Fibroblast of skin of scalp (primary cell): ENCODE measurements at places on chromosomes 2 and 18.

- no peak for DNase-seq
These were observed 94.5 kb upstream of the KLHL14 start for GRCh38 chr18:32867330-32867729.

DNA sequence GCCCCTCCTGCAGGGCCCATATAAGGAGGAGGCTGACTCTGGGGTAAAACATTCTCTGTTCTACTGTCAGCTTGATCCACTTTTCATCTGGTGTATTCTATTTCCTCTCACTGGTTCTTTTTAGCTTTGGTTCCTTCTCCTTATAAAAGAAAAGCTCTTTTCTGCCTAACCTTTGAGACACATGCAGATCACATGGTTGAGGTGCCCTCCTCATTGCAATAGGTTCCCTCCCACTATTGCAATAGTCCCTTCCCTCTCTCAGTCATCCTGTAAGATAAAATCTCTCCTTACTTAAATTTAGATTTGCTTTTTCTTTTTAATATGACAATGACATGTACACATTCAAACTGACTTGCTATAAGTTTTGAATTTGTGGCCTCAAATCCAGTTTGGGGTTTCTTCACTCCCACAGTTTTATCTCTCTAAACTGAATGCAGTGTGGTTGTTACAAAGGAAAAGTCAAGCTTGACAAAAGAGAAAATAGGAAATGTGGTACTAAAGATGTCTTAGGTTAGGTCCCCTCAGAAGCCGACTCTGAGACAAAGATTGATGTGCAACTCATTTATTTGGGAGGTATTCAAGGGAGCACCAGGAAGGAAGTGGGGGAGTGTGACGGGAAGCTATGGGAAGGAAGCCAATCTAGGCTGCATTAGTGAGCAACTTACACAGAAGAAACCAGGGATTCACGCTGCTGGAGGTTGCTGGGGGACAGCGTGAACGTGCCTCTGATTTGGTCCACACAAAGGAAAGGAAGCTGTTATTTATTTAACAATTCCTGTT lies 127.6 kb upstream of the LINC00305 start:
- peak; percentile 8 for DNase-seq

- DNase-seq = no peak
These were observed 116.5 kb upstream of the NETO1 start for GRCh38 chr18:72984290-72984689.

DNA sequence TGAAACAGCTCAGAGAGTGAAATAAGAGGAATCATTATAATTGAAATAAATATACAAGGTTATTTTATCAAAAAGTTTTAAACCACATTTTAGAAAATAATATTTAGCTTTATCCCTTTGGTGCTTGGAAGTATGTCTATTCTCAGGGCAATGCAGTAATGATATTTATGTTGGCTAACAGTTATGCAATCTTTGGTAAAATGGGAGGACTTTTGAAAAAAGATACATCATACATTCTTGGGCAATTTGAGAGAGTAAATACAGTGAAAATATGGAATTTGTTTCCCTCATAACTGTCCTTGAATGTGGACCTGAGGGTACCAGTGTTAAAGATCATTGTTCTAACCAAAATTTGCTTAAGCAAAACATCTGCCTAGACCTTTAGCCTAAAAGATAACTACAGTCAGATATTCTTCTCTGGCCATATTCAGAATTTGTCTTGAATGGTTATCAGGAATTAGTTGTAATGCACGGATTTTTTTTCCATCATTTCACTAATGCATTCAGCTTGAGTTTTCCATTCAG lies 137.2 kb downstream of the LRRTM1 start:
- no peak for DNase-seq

GRCh38 chr18:77095391-77096371 lies 36.9 kb downstream of the MBP start:
- DNase-seq = no peak

- no peak for DNase-seq
These were observed 161.0 kb downstream of the TRIB2 start for GRCh38 chr2:12877761-12878160.

DNA sequence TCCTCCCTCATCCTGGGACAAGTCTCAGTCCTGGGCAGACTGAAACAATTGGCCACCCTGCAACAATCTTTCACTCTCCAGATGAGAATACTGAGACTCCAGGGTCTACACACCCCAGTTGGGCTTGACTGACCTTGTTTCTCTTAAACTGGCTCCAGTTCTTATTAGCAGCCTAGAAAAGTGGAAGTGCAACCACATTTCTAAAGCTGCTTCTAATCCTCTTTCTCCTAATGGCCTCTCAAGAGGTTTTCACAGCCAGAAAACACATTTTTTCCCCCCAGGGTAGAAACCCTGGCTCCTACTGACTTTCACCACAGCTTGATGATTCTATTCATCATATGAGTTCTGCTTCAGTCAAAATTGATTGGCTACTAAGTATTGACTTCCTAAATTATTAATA lies 45.8 kb downstream of the SLC4A5 start:
- DNase-seq = no peak

DNA sequence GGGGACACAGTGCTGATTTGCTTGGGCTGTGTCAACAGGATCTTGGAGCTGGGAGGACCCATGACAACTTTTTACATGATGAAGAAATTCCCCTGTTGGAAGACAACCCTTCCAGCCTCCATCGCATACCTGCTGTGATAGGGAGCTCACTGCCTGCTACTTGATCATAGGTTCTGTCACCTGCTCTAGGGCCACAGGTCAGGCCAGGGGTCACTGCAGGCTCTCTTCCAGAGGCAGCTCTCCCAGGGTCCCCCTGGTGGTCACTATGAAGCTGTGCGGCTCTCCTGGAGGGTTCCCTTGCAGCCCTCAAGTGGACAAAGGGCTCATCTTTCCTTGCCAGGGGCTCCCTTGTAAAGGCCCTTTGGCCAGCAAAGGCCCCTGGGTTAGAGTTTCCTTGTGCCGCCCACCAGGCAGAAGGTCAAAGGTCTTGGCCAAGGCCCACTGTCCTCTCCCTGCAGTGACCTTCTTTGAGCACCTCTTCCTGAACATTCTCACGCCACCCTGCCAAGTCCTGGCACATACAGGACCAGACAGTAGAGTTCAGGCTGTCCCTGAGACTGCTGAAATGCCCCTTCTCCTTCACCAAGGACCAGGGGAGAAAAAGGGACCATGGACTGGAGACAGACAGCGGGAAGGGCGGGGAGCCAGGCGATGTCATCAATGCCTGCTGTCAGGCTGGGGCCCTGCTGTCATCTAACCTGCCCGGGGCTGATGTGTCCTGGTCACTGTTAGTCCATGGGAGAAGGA lies 345.1 kb downstream of the DYSF start:
- DNase-seq = peak; percentile 38

DNA sequence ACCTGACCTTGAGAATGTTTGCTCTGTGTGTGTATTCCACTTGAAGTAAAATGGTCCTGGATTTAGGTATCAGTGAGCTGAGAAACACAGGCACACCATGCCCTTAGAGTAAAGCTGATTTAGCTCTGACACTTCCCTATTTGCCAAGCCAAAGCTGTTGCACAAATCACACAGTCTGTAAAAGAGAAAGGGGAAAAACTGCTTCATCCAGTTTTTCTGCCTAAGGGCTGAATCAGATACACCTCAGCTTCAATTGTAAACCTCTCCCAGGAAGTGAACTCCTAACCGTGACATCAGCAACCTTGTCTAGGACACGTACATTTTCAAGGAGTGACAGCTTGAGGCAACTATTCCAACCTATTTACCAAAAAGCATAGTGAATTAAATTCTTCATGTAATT lies 150.4 kb downstream of the NR4A2 start:
- DNase-seq = no peak

GRCh38 chr18:58183226-58183625 lies 139.2 kb downstream of the NEDD4L start:
- DNase-seq = no peak

GRCh38 chr2:172204309-172204708 lies 101.6 kb upstream of the DLX2 start:
- DNase-seq = no peak

DNA sequence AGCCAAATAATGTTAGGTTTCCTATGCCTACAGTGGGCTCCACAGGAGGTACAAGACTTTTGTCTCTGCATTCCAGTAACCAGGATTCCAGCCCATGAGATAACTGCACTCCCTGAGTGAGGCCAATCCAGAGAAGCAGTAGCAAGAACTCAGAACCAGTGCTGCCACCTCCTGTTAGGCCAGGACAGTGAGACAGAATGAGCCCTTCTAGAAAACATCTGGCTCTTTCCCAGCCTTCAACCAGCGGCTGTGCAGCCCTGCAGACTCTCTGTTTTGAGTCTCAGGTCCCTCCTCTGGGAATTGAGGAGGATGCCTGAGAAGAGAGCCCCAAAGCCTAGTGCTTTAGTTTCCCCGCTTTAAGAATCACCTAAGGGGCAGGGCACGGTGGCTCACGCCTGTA lies 44.2 kb downstream of the ARID5A start:
- DNase-seq = peak; percentile 26

DNA sequence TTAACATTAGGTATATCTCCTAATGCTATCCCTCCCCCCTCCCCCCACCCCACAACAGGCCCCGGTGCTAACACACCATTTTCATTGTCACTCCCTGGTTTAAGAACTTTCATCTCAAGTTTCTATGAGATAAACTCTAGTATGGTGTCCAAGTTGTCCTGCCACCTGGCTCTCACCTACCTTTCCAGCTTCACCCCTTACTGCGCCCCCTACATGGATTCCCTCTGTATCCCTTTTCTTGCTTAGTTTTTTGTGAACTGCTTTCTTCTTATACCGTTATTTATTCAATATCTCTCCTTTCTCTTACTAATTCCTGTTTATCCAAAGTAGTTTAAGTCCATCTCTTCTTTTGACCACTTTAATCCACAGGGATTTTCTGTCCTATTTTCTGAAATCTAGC lies 15.2 kb downstream of the EML4 start:
- DNase-seq = no peak

- peak; percentile 79 for DNase-seq
These were observed 266.6 kb downstream of the ETAA1 start for GRCh38 chr2:67663776-67664175.

DNA sequence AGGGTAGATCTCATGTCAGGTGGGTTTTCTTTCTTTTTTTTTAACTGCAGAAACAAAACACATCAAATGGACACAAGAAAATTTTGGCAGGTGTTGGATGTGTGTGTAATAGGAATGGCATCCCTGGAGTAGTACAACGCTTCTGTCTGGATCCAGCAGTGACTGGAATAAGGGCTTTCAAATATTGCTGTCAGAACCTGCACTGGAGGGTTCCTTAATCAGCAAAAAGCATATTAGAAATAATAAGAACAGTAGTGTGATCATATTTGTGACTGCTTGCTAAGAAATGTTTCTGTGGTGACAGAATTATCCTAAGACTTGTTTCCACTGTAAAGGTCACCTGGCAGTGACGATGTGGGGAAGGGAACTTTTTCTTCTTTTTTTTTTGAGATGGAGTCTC lies 30.8 kb downstream of the CREG2 start:
- peak; percentile 7 for DNase-seq

- no peak for DNase-seq
These were observed 41.8 kb upstream of the TMEM178A start for GRCh38 chr2:39623917-39624316.

DNA sequence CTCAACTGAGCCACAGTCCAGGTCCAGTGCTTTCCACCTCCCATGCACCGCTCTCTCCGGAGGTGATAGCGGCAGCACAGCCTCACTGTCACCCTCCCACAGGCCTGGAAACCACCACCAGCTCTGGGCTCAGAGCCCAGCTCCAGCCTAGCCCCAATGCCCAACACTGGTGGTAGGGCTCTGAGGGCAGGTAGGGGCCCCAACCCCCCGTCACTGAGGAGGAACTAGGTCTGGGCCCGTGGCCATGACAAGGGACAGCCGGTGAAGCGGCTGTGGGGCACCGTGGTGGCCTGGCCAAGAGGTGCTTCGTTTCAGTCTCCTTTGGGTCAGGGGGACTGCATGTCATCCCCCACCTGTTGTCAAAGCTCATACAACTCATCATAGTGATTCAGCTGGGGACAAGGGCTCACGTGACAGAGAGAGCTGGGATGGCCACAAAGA lies 5.5 kb upstream of the TMEM214 start:
- DNase-seq = no peak

GRCh38 chr18:10145546-10145945 lies 231.7 kb downstream of the VAPA start:
- DNase-seq = no peak

DNA sequence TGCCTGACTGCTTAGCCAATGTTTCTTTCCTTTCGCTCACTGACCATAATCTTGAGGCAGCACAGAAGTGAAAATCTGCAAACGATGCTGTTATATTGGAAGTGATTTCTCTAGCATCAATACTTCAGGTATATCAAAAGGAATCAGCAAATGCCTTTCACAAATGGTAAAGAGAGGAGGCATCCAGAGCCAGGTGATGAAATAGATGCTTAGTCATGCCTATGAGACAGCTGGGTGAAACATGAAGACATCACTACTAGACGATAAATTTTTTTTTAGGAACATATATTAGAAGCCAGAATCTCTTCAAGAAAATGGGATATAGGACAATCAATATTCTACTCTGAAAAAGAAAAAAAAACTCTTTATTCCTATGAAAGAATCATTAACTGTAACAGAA lies 249.2 kb upstream of the SLC39A10 start:
- no peak for DNase-seq

DNA sequence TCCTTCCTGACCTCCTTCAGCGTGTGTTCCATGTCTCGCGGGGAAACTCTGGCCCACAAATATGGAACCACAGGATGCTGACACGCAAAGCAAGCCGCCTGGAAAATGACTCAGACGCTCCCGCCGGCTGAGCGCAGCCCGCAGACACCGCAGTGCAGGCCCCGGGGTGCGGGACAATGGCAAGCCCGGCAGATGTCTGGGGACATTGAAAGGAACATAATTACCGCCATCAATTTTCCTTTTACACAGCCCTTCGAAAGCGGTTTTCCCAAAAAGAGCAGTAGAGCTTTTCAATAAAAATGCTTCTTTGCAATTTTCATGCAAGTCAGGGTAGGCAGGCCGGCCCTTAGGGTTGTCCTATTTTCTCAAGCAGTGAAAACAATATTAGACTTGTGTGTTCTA lies 159.2 kb upstream of the SH3BP4 start:
- DNase-seq = peak; percentile 81

GRCh38 chr2:224518806-224519580 lies 66.2 kb downstream of the CUL3 start:
- peak; percentile 72 for DNase-seq

DNA sequence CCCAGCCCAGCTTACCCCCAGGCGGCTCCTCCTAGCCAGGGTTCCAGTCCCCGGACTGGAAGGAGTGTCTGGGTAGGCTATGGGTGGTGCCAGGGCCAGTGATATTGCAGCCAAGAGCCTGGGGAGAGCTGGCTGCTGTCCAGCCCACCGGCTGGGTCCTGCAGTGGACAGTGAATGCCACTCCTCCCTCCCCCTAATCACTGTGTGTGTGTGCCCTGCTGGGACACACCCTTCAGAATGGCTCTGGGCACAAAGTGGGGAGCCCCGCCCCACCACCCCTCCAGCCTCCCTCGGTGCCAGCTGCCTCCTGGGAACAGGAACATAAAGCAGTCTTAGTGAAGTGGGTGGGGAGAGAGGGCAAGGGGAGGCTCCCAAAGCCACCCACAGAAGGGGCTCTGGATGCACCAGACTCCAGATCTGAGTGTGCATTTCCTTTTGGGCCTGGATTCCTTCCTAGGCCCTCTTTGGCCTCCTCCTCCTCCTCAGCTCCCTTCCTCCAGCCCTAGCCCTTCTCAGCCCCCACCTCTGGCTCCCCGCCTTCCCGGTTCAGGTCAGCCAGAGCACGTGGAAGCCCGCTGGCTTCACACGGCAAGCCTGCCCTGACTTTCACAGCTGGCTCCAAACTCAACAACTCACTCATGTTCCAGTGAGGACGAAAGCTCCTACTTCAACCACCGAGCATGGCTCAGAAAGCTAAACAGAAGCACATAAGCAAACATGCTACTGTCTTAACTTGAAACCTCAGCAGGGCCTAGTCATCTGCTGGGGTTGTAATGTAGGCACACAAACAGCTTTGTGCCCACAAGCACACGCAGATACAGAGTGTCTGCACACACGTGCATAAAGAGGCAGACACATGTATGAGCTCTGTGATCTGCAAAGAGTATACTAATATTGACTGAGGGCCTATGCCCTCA lies 209.2 kb upstream of the SMAD2 start:
- DNase-seq = no peak
